H1 (cell line): ENCODE measurements at places on chromosomes 16 and 17. TPM values are rescaled to one million over a fixed set of nuclear protein-coding genes. Genes with fewer than 3 reads are reported as not detected.

The SLC52A1 gene
- 0.61 and 0.63 TPM in 2 replicates for total RNA-seq

The TBC1D3E gene
- not detected in 2 replicates for total RNA-seq

The PALB2 gene
- total RNA-seq: 28.6 and 33.1 TPM in 2 replicates

The C16orf74 gene
- 6.1 and 7.3 TPM in 2 replicates for total RNA-seq

The MAPK8IP3 gene
- total RNA-seq: 41.4 and 43.4 TPM in 2 replicates

The DCUN1D3 gene
- 18.2 and 18.5 TPM in 2 replicates for total RNA-seq

The SLC16A11 gene
- 0.35 and 0.67 TPM in 2 replicates for total RNA-seq

The CACNA1G gene
- 4.8 and 4.9 TPM in 2 replicates for total RNA-seq

The KCNJ16 gene
- total RNA-seq: not detected in 2 replicates

GRCh38 chr17:1354030-1354429 lies 46.0 kb downstream of the YWHAE start:
- no peak overlapping the region for H3K4me3 ChIP-seq
- H3K27ac ChIP-seq: no peak overlapping the region
- DNase-seq: no peak
- no peaks in the 10 kb centered on the region for H3K27me3 ChIP-seq
- no peaks in the 10 kb centered on the region for H3K4me1 ChIP-seq

DNA sequence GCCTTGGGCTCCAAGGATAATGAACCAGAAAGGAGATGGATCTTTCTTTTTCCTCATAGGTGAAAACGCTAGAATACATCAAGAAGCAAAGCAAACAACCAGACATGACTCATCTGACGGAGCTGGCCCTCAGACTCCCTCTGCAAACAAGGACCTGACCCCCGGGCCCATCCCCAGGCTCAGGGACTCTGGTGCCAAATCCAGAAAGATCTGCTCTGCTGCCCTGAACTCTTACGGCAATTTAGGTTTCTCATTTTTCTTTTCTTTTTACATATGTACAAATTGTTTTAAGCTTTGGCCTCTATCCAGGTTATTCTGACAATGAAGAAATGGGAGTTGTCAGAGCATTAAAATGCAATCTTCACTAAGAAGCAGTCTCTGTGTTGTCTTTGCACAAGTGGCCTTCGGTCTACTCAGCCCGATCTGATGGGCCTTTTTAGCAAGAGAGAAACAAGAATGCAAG lies 17.7 kb downstream of the KNOP1 start:
- H3K4me1 ChIP-seq: no peaks in the 10 kb centered on the region
- peaks cover 67% of the 10 kb centered on the region for H3K36me3 ChIP-seq
- H3K27me3 ChIP-seq: no peaks in the 10 kb centered on the region
- no peak overlapping the region for H3K27ac ChIP-seq

DNA sequence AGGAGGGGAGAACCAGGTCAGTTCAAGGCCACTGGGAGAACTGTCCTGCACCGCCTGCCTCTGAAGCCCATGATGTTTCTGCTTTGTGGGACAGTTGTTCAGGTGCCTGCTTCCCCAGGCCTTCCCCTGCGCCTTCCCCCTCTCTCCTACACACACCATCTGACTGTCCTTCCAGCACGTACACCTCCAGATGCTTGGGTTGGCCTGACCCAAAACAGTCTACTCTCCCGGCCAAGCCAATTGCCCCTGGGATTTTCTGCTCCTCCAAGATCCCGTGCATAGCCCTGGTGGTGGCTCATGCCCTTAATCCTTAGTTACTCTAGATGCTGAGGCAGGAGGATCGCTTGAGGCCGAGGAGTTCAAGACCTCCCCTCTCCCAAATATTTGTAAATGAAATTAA lies 684 bp upstream of the RSAD1 start:
- no peak overlapping the region for H3K27ac ChIP-seq
- no peaks in the 10 kb centered on the region for H3K36me3 ChIP-seq
- DNase-seq: no peak
- H3K27me3 ChIP-seq: 0 out of 2 replicates have a peak, but pooled peaks cover 2% of the 10 kb centered on the region
- no peaks in the 10 kb centered on the region for H3K4me1 ChIP-seq

DNA sequence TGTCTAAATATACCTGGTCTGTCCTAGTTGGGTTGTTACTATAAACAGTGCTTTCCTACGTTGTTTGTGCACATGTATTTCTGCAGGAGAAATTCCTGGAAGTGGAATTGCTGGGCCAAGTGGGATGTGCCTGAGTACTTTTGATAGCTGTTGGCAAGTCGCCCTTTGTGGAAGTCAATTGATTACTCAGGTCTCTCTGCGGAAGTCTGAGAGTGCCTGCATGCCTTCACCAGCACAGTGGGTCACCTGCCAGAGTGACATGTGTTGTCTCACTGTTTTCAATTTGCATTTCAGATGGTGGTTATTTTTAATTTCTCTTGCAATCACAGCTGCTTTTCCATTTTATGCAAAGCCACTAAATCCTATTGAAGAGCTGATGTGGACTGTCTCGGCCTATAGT lies 2.3 kb upstream of the MVD start:
- H3K4me1 ChIP-seq: peaks cover 3% of the 10 kb centered on the region; the same call in 1 of the 2 replicates
- no peaks in the 10 kb centered on the region for H3K36me3 ChIP-seq
- H3K4me3 ChIP-seq: no peak overlapping the region
- H3K27me3 ChIP-seq: no peaks in the 10 kb centered on the region

DNA sequence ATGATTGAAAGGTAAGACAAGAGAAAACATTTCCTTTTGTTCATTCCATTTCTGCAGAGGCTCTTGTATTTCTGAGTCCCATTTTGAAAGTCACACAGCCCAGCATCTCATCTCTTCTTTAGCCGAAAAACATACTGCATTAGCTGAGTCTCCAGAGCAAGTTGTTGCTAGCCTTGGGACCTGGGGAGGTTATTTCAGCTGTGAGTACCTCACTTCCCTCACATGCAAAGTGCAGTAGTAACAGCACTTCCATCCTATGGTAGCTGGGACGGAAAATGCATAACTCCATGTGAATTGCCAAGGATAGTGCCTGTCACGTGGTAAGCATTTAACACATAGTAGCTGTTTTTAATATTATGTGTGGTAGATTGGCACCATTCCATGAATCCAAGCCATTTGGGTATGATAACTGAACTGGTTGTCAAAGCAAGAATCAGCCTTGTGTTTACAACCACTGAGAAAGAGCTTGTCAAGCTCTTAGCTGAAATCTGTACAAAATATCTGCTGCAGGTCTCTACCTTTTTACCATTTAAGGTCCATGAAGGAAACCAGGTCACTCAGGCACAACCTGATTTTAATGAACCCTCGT lies 345.7 kb downstream of the CDH13 start:
- no peaks in the 10 kb centered on the region for H3K4me1 ChIP-seq
- no peak overlapping the region for H3K27ac ChIP-seq
- H3K36me3 ChIP-seq: no peaks in the 10 kb centered on the region
- DNase-seq: no peak
- no peaks in the 10 kb centered on the region for H3K27me3 ChIP-seq

DNA sequence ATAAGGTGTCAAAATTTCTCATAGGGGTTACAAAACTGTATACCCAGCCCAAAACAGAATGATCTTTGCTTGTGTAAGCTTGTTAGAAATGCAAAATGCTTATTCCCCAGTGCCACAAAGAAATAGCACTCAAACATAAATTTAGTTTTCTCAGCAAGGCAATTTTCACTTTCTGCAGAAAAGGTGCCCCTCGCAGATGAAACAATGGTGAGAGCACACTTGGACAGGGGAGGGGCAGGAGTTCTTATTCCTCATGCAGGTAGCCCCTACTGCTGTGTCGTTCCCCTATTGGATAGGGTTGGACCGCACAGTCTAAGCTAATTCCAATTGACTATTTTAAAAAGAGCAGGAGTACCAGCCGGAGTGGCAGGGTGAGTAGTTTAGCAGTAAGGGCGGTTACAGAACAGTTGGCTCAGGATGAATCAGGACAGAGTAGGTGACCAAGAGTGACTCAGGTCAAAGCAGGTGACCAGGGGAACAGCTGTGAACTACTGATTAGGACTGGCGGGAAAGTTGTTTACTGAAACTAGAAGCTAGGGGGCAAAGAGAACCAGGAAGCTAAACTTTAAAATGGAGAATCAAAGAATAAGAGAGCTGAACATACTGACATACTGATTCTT lies 5.5 kb upstream of the LDHD start:
- DNase-seq: no peak
- H3K4me1 ChIP-seq: peaks cover 5% of the 10 kb centered on the region
- H3K36me3 ChIP-seq: no peaks in the 10 kb centered on the region
- no peak overlapping the region for H3K27ac ChIP-seq
- no peak overlapping the region for H3K4me3 ChIP-seq
- H3K27me3 ChIP-seq: no peaks in the 10 kb centered on the region

- H3K27me3 ChIP-seq: no peaks in the 10 kb centered on the region
- peak; percentile 70 for DNase-seq
- no peak overlapping the region for H3K4me3 ChIP-seq
- no peaks in the 10 kb centered on the region for H3K36me3 ChIP-seq
- H3K27ac ChIP-seq: no peak overlapping the region
Measured at GRCh38 chr17:52106638-52107261, 51.8 kb downstream of the CA10 start.

- peaks cover 3% of the 10 kb centered on the region for H3K4me1 ChIP-seq
- H3K4me3 ChIP-seq: no peak overlapping the region
- H3K36me3 ChIP-seq: no peaks in the 10 kb centered on the region
- no peak for DNase-seq
- no peaks in the 10 kb centered on the region for H3K27me3 ChIP-seq
Measured at GRCh38 chr17:51439395-51440229, 179.3 kb downstream of the UTP18 start.

DNA sequence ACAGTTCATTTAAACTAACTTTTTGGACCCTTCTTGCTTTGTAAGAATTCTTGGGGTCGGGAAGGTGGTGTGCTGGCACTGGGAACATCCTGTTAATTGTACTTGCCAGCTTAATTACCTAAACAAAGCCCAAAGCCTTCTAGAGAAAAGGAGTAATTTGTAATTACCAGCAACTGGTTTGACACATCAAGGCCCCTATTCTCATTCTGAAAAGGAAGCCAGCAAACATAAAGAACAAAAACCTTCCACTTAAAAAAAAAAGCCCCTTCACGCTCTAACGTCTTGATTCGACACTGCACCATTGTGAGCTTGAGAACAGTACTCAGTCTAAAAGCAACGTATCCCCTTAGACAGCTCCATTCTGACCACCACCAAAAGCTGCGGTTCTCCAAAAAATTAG lies 74.7 kb upstream of the RPH3AL start:
- H3K36me3 ChIP-seq: no peaks in the 10 kb centered on the region
- peak; percentile 27 for DNase-seq
- H3K27ac ChIP-seq: no peak overlapping the region
- no peak overlapping the region for H3K4me3 ChIP-seq
- H3K27me3 ChIP-seq: no peaks in the 10 kb centered on the region

- no peak overlapping the region for H3K4me3 ChIP-seq
- no peaks in the 10 kb centered on the region for H3K27me3 ChIP-seq
- H3K36me3 ChIP-seq: no peaks in the 10 kb centered on the region
- no peaks in the 10 kb centered on the region for H3K4me1 ChIP-seq
- H3K27ac ChIP-seq: no peak overlapping the region
Measured at GRCh38 chr17:60971515-60972369, 294.1 kb downstream of the BCAS3 start.

DNA sequence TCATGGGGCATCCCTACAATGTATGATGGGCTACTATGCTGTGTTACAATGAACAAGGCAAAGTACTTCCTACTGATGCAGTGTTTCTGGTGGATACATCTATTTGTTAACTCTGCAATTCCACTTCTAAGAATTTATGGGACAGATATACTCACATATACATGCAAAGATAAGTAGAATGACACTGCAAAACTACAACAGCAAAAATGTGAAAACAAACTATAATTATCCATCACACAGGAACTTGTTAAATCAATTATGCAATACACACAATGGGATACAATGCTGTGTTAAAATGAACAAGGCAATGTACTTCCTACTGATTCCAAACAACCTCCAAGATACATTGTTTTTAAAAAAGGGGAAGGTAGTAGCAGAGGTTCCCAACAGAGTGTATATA lies 3.2 kb downstream of the DDX52 start:
- 0 out of 2 replicates have a peak, but pooled peaks cover 3% of the 10 kb centered on the region for H3K36me3 ChIP-seq
- no peak for DNase-seq
- no peaks in the 10 kb centered on the region for H3K27me3 ChIP-seq
- H3K27ac ChIP-seq: no peak overlapping the region

DNA sequence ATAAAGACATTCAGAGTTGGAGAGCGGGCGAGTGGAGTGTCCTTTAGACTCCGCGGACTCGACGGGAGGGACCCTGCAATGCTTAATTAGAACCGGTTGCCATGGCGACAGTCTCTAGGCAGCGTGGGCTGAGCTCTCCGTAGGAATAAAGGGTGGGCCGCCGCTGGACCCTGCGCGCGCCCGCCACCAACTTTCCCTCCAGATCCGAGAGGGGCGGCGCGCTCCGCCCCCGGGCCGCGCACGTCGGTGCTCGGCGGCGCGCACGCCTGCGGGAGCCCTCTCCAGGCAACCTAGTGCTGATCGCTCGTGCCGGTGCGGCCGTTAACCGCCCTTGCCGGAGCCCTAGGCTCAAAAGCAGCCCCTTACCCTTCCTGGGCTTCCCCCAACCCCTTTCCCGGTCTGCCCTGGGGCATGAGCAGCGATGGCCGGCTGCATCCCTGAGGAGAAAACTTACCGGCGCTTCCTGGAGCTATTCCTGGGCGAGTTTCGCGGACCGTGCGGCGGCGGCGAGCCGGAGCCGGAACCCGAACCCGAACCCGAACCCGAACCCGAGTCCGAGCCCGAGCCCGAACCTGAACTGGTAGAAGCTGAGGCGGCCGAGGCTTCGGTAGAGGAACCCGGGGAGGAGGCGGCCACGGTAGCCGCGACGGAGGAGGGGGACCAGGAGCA lies at the start of gene PPM1E:
Gene PPM1E (plus strand): TSS at position 278 of the 669 bp plus-strand sequence.
- no peaks in the 10 kb centered on the region for H3K36me3 ChIP-seq
- peak; percentile 93 for DNase-seq
- H3K27ac ChIP-seq: no peak within 1 kb of the TSS
- H3K27me3 ChIP-seq: no peaks in the 10 kb centered on the region; the same call in 1 of the 2 replicates

GRCh38 chr17:16649585-16649984 lies 4.1 kb downstream of the ZNF624 start:
- H3K4me1 ChIP-seq: peaks cover 9% of the 10 kb centered on the region; the same call in 1 of the 2 replicates
- no peak for DNase-seq
- no peaks in the 10 kb centered on the region for H3K27me3 ChIP-seq
- H3K36me3 ChIP-seq: no peaks in the 10 kb centered on the region

DNA sequence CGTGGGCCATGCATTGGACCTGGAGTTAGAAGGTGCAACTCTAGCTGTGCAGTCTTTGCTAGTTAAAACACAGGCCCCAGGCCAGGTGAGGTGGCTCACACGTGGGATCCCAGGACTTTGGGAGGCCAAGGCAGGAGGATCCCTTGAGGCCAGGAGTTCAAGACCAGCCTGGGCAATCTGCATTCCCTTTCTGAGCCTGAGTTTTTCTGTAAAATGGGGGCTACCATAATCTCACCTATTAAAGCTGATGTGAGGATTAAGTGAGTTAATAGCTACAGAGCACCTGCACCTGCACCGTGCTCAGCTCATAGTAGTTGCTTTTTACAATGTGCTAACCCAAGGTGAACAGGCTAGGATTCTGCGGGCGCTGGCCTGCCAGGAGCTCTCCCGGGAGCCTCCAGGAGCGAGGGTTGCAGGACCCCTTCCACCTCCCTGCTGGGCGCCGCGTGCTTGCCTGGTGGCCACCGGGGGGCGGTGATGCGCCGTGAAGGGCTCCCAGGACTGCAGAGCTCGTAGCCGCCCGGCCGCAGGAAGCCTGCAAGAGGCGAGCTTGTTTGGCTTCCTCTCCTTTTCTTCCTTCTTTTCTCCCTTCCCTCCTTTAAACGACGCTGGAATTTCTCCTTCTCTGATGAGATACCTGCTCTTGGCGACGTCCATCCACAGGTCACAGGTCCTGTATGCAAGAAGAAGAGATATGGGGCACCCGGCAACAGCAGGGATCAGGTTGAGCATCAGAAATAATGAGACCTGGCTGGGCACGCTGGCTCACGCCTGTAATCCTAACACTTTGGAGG lies 51.3 kb downstream of the ZFP90 start:
- H3K27ac ChIP-seq: no peak overlapping the region
- H3K4me3 ChIP-seq: no peak overlapping the region
- H3K27me3 ChIP-seq: no peaks in the 10 kb centered on the region
- H3K4me1 ChIP-seq: no peaks in the 10 kb centered on the region
- DNase-seq: peak; percentile 97
